Activated CD8-positive, alpha-beta memory T cell treated with anti-CD3 and anti-CD28 coated beads for 4 hours (primary cell): ENCODE measurements at places on chromosomes 1 and 21.

- DNase-seq, result no peak
Observed at GRCh38 chr1:203461717-203462116, 13.9 kb upstream of the PRELP start.

- no peak for DNase-seq
Observed at GRCh38 chr1:108877348-108878159, 769 bp downstream of the GPSM2 start.

GRCh38 chr1:14733048-14733778, 134.7 kb downstream of the KAZN start:
- DNase-seq, result no peak

DNA sequence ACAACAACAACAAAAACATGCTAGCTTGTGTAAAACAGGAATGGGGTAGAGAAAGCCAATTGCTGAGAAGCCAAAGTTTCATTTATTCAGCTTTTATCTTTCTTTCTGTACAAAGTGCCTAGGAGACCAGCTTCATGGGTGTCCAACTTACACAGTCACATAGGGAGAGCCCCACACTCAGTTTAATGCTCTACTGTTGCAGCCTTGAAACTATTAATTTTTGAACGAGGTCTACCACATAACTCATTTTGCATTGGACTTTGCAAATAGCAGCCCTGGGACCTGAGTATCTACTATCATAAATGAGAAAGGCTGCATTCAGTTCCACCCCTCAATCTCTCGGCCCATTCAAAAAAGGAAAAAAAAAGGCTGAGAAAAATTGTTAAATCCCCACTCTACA, 98.8 kb downstream of the ZNF644 start:
- no peak for DNase-seq

GRCh38 chr1:158076441-158076840, 83.0 kb downstream of the KIRREL1 start:
- DNase-seq, result no peak

- peak; percentile 21 for DNase-seq
Observed at GRCh38 chr1:44707959-44708831, 22.8 kb downstream of the RNU5D-1 start.

DNA sequence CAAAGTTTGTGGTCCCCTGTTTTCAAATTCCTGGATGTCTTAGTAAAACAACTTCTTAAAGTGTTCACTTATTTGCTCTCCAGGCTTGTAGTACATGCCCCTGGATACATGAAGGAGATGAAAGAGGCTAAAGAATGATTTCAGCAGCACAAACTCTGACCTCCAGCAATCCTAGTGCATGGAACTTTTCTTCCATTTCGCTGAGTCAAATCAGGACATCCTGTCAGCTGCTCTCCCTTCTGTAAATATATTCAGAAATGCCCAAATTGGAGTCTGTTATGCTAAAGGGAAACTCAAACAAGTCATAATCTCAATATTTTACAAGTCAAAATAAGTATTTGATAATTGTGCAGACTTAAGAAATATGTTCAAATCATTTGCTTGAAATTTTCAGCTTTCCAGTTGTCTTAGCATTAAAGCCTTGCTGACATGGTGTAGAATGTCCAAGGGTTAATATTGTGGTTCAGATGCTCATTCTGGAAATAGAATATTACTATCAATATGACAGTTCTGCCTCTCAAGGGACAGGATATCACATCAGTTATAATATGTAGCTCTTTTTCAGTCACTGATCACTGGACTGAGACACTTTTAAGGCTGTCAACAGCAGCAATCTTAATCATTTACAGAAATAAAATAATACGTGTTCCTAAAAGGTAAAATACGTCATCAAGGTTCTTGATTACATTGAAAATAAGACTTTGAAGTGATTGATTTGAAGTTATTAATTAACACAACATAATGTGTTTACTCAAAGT, 1157.3 kb downstream of the PLA2G4A start:
- DNase-seq, result no peak

- no peak for DNase-seq
Observed at GRCh38 chr1:166933633-166934032, 41.7 kb downstream of the ILDR2 start.

DNA sequence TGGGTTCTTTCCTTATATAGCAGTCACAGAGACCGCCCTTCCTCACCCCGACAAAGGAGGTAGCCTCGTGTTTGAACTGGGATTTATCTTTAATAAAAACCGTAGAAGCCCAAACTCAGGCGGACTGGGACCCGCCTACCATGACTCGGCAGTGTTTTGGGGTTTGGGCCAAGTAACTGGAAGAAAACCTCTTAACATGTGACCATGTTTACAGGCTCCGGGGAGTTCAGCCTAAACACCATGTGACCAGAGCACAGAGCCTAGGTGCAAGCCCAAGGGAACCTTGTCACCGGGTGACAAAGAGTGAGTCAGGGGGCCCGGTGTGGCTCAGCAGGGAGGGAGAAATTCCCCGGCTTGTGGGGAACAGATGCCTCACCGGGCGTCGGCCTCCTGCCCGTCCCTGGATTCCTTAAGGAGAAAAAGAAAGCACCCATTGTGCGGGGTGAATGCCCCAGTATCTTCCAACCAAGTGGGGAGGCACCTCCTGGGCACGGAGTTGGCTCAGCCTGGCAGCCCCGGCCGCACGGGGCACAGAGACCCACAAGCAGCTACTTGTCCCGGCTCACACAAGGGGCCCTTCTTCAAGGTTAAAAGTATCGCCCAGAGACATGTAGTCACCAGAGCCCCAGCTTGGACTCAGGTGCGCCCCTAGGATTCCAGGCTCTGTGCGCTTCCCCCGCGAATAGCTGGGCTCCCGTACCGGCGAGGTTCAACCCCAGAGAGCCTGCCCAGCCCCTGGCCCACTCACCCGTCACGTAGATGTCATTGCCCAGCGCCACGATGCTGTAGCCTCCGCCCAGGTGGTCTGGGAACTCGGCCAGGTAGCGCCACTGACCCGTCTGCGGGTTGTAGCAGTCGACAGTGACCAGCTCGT, 1.4 kb downstream of the KLHL21 start:
- DNase-seq, result peak; percentile 77

DNA sequence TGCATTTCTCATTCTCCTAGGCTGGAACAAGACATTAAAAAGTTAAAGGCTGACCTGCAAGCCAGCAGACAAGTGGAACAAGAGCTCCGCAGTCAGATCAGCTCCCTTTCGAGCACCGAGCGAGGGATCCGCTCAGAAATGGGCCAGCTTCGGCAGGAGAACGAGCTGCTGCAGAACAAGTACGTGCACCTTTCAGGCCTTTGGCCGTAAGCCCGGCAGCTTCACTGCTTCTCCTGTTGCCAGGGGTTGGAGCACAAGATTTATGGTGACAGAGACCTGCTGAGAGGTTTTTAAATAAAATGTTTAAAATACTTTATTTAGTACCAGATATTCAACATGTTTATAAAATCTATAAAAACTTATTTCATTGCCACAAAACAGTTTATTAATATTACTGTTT, 53.4 kb downstream of the MACO1 start:
- no peak for DNase-seq

- no peak for DNase-seq
Observed at GRCh38 chr1:19647643-19648042, 3.5 kb downstream of the NBL1 start.

GRCh38 chr1:180636138-180636537, 4.3 kb downstream of the XPR1 start:
- no peak for DNase-seq

- DNase-seq, result no peak
Observed at GRCh38 chr1:153750026-153750995, 22.5 kb downstream of the INTS3 start.

GRCh38 chr1:87794788-87795614, 466.3 kb downstream of the LMO4 start:
- no peak for DNase-seq

DNA sequence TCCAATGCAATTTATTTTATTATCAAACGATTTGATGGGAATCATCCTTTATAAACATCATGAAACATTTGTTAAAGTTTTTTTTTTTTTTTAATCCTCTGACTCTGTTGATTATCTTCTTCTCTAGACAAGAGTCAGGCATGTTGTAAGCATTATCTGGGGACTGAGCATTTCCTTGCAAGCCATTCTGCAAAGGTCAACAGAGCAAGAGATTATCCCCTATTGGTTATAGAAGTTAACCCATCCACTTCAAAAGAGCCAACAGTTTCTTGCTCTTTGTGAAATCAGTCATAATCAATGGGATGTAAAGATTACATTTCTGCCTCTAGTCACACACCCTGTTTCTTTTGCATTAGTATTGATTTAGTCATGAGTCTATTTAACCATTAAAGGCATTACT, 368.8 kb upstream of the ADGRL4 start:
- no peak for DNase-seq

- DNase-seq, result no peak
Observed at GRCh38 chr1:227454686-227455085, 108.7 kb upstream of the ZNF678 start.
